Activated CD8-positive, alpha-beta memory T cell treated with anti-CD3 and anti-CD28 coated beads for 1 hour (primary cell): ENCODE measurements at places on chromosomes 4 and X.

- no peak for DNase-seq
These were observed 26.4 kb downstream of the SPIN3 start for GRCh38 chrX:56968980-56969379.

GRCh38 chrX:120625371-120625770, 4.5 kb downstream of the C1GALT1C1 start:
- no peak for DNase-seq

DNA sequence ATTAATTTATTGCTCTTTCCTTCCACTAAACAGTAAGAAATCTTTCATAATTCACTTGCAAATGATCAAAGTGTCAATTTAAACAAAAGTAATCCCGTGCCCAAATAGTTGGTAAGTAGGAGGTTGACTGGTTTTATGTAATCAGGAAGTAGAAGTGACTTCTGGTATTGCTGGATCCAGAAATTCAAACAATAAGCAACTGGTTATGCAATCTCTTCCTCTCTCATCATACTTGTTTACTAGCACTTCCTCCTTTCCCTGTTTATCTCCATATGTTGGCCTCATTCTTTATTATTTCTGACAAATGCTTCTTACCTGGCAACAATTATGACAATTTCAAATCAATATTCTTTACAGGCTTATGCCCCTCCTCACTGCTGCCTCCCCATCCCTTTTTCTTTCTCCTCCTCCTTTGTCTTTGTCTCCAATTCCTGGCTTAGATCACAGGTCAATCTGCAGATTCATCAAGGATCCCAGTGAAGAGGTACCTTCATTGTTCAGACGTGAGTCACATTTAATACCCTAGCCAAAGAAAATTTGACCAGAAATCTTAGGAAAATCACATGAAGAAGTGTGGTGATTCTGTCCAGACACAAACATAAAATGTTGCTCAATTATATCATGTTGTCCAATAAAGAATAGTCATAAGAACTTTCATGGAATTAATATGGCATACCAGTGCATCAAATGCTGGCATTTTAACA, 323.2 kb upstream of the PCDH7 start:
- DNase-seq, result no peak

- no peak for DNase-seq
These were observed 9.5 kb upstream of the BEX1 start for GRCh38 chrX:103073467-103073866.

- no peak for DNase-seq
These were observed 29.6 kb downstream of the TRIM2 start for GRCh38 chr4:153233761-153234371.

GRCh38 chr4:47814618-47815295, 23.1 kb downstream of the CORIN start:
- no peak for DNase-seq

DNA sequence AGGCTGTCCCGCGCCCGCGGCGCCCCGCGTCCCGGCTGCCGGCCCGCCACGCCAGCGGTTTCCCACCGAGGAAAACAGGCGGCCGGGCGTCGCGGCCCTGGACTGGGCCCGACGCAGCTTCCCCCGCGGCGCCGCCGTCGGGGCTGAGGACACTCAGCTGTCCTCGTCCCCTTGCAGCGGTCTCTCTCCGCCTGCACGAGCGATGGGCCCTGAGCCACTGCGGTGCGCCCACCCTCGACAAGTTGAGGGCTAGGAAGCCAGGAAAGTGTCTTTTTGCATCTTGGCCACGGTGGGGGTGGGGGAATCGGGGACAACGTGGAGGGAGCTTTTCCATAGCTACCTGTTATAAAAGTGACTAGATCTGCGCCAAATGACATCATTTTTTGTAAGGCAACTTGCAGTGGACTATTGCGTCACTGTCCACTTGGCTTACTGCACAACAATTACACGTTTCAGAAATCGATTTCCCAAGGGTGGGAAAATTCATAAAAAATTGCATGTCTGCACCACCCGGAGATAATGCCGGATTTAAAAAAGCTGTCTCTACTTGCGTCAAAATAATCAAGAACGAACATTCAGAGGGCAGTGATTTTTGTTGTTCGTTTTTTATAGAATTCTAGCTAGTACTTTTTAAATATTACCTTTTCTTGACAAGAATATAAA, 1.1 kb downstream of the KLHL15 start:
- no peak for DNase-seq

GRCh38 chr4:6920171-6920570, 10.5 kb downstream of the TBC1D14 start:
- no peak for DNase-seq

DNA sequence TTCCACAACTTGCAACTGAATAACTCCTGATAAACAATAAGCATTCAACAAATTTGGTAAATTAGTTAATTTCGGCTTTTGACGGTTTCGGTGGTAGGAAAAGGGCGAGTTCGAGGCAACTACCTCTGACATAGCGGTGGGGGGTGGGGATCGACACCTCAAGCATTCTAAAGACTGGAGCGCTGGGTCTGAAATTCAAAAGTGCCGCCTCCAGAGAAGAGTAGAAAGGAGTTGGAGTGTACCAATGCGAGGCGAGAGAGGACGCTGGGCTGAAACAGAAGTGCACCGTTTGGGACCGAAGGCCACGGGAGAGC, 725 bp downstream of the SMC1A start:
- DNase-seq, result no peak

DNA sequence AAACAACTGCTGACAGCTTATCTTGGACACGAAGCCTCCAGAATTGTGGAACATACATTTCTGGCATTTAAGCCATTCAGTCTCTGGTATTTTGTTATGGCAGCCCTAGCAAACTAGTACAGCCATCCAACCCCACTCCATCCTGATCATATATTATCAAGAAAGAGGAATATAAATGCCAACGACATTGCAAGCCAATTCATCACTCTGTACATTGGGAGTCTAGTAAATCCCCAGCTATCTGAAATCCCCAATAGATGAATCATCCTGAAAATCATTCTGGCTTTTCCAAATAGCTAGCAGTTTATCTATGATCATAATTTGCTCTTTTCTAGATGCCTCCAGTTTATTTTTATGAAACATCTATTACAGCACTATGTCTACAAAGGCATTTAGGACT, 41.1 kb downstream of the FRMD7 start:
- no peak for DNase-seq

- no peak for DNase-seq
These were observed 74.0 kb downstream of the AFF2 start for GRCh38 chrX:148574237-148574973.

DNA sequence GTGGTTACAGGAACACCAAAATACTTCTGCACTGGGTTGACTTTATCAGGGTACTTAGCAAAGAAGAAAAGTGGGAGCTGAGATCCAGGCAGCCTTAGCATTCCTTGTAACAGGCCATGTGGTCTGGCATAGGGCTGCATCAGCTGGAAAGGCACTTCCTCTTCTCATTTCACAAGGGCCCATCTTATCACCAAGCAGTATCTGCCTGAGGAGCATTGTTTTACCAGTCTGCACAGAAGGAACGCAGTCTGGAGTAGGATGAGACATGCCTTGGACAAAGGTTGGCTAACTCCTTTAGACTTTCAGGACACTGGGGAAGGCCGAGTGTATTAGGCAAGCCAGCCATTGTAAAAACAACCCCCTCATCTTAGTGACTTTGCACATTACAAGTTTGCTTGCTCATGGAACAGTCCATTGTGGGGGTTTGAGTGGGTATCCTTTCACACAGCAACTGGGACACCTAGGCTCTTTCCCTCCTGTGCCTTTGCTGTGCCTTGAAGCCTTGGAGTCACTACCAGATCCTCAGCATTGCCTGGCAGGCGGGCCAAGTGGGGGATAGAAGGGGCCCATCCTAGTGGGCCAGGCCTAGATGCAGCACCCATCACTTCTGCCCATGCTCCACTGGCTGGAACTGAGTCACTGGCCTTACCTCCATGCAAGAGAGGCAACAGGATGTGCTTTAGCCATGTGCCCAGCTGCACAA, 4.6 kb downstream of the SUV39H1 start:
- DNase-seq, result no peak

DNA sequence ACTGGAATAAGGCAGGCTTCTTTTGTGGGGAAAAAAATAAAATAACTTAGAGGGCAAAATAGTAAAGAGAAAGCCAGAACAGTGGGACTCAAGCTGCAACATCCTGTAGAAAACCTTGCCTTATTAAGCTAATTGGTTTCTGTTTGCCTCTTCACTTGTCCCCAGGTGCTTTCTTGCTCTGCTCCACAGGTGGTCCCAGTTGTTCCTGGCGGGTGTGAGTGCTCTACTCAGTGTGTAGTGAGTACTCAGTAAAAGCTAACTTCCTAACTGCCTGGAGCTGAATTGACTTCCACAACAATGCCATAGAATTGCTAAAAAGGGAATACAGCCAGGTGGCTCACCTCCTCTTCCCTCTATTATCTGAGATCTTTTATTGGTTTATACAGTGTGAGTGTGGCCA, 930.2 kb downstream of the C4orf33 start:
- DNase-seq, result no peak

GRCh38 chrX:74902806-74903205, 22.4 kb downstream of the NEXMIF start:
- no peak for DNase-seq

GRCh38 chr4:185730387-185730786, 81.6 kb downstream of the SORBS2 start:
- DNase-seq, result no peak

GRCh38 chr4:139978692-139979091, 175.3 kb downstream of the MAML3 start:
- DNase-seq, result no peak

GRCh38 chr4:176404621-176405020, 84.9 kb downstream of the SPCS3 start:
- no peak for DNase-seq

DNA sequence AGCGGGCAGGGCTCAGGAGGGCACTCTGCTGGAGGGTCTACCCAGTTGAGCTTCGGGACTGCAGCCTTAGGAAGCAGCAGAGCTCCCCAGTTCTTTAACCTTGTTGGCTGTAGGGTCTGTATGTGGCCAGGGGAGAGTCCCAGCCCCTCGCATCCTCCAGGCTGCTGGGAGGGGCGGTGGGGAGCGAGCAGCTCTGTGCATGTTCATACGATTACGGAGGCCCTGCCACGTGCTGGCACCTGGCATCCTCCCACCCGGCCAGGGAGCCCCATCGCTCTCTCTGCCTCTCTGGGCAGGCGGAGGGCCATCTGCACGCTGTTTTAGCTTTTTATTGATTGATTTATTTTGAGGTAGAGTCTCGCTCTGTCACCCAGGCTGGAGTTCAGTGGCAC, 21.2 kb downstream of the NSG1 start:
- no peak for DNase-seq

DNA sequence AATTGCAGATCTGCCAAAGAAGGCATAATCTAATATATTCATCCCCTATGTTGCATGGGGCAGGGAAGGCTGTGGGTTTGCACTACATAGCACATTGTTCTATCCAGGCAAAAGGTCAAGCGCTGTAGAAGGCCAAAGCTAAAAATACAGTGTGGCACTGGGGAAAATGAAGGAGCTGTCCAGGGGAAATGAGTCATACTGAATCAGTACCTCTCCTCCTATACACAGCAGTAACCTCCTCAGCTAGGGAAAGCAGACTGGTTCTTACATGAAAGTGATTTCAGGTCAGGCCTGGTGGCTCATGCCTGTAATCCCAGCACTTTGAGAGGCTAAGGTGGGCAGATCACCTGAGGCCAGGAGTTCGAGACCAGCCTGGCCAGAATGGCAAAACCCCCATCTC, 31.0 kb upstream of the SLC25A4 start:
- no peak for DNase-seq

DNA sequence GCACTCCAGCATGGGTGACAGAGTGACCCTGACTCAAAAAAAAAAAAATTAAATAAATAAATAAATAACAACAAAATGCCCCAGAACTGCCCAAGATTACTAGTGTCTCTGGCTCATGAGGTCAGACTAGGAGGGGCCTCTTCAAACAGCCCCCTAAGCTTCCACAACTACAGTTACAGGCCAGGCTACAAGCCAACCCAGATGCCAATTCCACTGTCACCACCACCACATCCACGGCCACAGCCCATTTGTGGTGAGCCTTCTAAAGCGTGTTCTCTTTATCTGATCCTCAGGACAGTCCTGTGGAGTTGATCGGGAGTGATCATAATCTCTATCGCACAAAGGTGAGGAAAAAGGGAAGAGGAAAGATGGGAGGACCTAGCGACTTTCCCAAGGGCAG, 36.6 kb downstream of the IGFBP7 start:
- no peak for DNase-seq

DNA sequence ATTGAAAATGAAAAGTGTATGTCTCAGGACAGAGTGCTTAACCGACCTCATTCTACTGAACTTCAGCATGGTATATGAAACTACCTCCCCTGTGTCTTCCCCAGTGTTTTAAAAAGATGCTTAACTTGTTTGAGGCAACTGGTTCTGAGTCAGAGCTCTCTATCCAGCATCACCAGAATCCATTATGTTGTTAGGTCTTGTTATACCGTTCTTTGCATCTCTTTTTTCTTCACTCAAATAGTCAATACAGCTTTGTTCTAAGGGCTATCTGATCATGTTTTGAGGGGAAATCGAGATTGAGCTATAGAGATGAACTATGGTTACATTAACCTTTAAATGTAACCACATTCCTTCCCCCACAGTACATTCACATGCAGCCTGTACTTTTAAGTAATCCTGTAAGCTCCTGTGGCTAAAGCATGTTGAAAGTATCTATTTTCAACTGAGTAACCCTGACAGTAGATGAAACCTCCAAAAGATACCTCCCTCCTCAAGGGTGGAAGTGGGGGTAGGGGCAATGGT, 514.4 kb downstream of the RPA4 start:
- DNase-seq, result no peak

- no peak for DNase-seq
These were observed 105.6 kb downstream of the DKK2 start for GRCh38 chr4:106930522-106930921.

GRCh38 chrX:23478056-23478455, 143.4 kb downstream of the PTCHD1 start:
- no peak for DNase-seq

GRCh38 chr4:23654791-23655190, 235.1 kb downstream of the PPARGC1A start:
- no peak for DNase-seq
